ENCODE measurements at places on chromosomes 7 and 10. TPM values are rescaled to one million over a fixed set of nuclear protein-coding genes. Genes with fewer than 3 reads are reported as not detected.

DNA sequence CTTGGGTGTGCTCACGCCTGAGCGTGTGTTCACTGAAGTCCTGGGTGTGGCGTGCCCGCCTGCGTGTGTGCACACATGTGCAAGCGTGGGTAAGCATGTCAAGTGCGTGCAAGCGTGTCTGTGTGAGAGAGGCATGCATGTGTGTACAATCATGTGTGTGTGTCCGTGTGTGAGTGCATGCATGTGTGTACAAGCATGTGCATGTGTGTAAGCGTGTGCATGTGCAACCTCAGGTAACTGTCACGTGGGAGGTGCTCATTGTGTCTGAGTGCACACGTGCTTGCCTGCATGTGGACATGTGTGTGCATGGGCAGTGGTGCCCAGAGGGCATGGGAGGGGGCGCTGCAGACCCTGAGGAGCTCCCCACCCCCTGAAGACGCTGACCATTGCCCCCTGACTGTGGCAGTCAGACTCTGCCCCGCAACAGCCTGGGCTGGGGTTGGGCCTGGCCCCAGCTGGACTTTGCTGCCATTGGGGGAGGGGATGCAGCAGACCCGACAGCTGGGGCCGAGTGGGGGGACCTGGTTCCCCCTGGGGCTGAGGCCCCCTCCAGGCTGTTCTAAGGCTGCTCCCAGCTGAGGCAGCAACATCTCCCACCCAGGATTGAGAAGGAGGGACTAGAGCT lies 88.1 kb downstream of the UNCX start:
- no peak for DNase-seq

DNA sequence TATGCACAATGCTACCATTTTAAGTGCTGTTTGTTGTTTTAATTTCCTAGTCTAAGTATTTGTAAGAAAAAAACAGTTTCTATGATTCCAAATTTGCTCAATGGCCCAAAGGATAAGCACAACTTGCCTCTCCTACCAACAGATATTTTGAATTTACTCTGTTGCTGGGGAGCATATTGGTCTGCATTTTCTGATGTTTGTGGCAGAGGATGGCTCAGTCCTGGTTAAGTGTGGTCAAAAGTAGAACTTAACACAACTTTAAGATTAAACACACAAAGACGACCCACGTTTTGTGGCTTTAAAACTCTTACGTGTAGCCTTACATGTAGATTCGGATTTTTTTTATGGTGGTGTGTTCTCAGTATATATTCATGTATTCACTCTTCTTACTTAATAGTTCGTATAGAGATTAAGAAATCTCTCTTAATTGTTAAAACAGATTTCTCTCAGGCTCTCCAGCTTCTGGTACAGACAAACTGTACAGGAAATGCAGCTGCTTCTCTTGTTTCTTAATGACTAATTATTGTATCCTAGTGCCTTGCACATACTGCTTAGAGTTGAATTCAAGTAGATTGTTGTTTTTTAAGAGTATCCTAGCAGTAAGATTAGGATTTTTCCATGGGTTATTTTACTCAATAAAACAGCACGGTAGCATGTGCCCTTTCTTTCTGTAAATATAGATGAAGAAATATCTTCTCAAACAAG lies 86.2 kb downstream of the GPR85 start:
- no peak for DNase-seq

The CHN2 gene
- 38.5 TPM for total RNA-seq

The HTRA1 gene
- 108 TPM for total RNA-seq

The OR2A12 gene
- total RNA-seq: not detected
